Neural progenitor cell (in vitro differentiated cells): ENCODE measurements at places on chromosomes 1 and 21.

DNA sequence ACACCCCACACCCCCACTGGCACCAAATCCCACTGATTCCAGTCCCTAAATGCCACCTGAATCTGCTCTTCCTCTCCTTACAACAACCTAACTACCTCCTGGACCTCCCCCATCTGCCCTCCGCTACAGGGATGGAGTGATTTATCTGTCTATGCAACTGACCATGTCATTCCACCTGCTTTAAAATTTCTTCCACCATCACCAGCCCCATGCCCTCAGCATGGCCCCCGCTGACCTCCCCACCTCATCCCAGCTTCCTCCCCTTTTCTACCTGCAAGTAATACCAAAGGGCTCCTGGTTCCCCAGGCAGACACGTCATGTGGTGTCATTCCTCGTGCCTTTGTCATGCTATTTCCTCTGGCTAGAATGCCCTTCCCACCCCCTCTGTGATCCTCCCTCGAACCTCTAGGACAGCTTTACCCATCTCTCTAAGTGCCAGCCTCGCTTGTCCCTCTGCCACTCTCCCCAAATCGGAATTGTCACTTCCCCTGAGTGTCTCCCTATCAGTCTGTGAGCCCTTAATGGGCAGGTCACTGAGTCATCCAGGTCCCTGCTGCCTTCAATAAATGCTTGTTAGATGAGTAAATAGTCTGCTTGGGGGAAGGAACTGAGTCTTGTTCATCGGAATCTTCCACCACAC, 3.7 kb downstream of the GJB4 start:
- DNase-seq, result no peak

- DNase-seq, result no peak
Measured at GRCh38 chr1:46580140-46580903, 23.7 kb downstream of the MKNK1 start.

GRCh38 chr1:156616463-156616862, 2.8 kb upstream of the HAPLN2 start:
- no peak for DNase-seq

DNA sequence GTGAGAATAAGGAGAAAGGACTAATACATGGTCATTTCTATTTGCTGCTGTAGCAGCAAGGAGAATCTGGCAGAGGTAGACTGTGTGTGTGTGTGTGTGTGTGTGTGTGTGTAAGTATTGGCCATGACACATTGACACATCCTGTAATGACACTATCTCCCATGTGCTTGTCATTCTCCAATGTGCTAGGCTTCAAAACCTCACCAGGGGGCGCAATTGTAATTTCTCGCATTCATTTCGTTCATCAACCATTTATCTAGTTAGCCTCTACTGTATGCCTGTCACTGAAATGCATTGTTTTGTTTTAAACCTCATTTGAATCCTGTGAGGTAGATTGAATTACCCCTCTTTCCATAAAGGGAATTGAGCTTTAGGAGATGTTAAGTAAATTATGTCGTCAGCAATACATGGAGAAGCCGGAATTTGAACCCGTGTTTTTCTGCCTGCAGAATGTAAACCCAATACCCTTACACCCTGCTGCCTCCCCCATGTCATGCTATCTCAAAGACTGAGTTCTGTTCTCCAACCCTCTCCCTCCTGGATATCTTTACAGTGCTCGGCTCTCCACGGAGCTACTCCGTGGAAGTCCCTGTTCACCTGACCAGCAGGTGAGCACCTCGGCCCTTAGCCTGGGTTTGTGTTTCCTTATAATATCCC, 100.8 kb downstream of the UCK2 start:
- peak; percentile 60 for DNase-seq

DNA sequence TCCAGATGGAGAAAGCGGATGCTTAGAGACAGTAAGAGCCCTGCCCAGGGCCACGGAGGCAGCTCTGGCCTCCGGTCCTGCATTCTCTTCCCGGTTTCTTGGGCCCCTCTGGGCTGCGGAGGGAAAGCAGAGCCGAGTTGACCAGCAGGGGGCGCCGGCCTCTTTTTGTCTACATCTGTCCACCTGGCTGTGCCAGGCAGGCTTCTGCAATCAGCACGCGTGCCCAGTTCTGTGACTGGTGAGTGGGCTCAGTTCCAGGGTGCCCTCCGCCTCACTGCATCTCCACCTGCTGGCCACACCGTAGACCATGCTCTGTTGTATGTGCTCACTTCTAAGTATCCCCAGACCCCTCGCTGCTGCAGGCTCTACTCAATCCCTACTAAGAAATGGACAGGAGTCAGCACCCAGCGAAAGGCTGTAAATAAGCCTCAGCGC, 6.7 kb upstream of the HUNK start:
- DNase-seq, result peak; percentile 91

- DNase-seq, result no peak
Measured at GRCh38 chr1:53079251-53079650, 17.2 kb downstream of the PODN start.

DNA sequence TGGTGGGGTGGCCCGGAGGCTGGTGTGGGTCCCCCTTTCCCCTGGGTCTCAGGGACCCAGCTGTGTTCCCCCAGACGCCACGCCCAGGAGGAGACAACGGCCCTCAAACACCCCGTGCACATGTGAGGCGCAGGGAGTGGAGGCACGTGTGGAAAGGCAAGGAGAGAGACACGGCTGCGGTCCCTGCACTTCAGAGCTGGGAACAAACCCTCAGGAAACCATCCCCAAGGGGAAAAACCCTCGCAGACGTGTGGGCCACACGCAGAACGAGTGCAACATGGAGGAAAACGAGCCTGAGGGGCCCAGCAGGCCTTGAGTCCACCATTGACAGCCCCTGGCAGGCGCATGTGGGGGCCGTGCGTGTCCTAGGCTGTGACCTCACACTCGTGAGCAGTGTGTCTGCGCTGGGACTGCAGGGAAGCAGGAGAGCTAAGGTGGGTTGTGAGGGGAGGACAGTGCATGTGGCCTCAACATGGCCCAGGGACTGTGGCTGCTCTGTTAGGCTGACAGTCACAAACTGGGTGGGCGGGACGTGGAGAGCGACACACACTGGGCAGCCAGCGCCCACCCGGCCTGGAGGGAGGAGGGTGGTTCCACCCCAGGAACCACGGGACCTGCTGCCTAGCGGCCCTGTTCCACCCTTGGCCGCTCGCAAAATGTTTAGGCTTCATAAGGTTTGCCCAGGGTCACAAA, 20.0 kb downstream of the ITGB2 start:
- DNase-seq, result no peak

DNA sequence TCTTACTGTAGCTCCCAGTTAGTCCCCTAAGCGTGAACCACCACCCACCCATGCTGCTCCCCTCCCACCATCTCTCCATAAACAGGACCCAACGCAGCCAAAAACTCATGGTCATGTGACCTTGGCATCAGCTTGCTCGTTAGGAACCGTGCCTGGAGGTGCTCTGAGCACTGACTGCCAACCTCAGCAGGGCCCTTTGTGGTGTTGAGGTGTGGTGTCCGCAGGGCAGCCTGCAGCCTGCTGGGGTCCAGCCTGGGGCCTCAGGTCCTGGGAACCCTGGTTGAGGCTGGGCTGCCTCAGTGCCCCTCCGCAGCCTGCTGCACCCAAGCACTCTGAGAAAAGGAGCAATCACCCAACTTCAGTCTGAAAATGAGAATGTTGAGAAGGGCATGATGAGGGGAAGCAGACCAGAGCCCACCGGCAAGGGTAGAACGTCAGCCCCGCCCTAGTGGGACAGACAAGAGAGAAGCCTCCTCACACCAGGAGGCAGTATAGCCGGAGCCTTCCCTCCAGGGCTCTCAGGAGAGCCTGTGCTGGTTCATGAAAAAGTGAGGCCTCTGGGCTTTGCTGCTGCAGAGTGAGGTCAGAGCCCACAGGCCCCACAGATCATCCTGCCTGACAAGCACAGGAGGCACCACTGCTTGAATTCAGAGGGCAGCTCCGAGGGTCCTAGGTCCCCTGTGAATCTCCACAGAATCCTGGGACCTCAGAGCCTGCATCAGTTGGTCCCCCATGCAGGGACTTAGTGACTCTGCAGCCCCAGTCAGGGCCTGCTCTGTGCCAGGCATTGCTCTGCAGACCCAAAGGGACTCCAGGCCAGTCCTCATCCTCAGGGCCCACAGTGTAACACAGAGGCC, 4.9 kb upstream of the COL6A2 start:
- no peak for DNase-seq

- no peak for DNase-seq
Measured at GRCh38 chr1:42423681-42424080, 32.1 kb downstream of the ZMYND12 start.

DNA sequence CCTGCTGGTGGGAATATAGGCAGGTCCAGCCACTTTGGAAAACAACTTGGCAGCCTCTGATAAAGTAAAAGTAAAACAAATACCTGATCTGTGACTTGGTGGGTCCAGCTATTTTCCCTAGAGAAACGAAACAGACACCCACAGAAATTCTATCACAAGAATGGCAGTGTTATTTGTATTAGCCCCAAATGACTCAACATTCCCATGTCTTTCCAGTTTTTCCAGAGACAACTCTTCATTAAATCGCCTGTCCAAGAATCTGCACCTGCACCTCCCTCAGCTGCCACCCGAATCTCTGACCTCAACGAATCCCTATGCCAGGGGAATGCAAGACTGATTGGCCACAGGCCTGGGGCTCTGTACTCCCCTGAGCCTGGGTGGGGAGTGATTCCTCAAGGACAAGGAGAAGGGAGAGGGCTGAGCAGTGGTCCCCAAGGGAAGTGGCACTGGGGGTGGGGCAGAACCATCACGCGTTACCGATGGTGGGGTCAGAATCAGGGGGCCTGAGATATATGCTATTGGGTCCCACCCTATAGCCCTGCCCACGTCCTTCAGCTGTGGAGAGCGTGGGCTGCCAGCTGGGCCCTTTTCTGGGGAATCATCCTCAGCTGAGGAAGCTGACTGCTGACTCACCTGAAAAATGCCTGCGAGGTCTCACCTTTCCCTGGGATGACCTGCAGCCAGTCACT, 553.0 kb downstream of the PTPRU start:
- DNase-seq, result no peak
